ENCODE measurements at places on chromosomes 6 and 20.
A peak's percentile ranks its signal among the peaks of the same experiment; 100 is the strongest.

DNA sequence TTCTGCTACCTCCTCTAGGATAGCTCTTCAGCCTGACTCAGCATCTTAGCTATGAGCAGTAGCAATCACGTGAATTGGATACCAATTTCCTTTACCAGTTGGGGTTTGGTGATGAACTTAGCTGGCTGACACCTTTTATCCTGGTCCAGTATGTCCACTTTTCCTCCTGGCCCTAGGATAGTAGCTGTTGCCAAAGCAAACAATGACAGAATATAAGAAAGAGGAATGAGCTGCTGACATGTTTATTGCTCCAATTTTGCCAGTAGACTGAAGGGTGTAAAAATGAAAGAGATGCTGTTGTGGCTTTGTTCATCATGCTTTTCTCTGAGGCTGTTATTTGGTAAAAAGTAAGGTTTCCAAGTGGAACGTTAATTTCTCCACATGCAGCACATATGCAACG is 168.3 kb upstream of the JAG1 start:
- no peak for DNase-seq

DNA sequence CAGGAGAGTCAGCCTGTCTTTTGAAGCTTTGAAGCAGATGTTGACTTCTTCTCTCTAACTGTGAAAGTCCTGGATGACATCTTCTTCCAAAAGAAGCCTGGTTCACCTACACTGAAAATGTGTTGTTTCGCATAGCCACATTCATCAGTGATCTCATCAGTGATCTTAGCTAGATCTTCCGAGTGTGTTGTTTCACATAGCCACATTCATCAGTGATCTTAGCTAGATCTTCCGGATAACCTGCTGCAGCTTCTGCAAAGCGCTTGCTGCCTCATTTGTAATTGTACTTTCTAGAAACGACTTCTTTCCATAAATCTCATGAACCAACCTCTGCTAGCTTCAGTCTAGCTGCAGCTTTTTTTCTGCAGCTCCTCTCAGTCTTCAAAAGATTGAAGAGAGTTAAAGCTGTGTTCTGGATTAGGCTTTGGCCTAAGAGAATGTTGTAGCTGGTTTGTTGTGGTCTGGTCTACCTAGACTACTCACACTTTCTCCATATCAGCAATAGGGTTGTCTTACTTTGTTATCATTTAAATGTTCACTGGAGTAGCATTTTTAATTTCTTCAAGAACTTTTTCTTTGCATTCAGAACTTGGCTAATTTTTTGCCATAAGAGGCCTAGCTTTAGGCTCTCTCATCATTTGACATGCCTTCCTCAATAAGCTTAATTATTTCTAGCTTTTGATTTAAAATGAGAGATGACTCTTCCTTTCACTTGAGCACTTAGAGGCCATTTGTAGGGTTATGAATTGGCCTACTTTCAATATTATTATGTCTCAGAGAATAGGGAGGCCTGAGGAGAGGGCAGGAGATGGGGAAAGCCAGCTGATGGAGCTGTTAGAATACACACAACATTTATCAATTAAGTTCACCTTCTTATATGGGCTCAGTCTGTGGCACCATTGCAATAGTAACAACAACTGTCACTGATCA is 48.7 kb upstream of the EXOC2 start:
- DNase-seq: no peak

- DNase-seq: peak; percentile 79
Observed at GRCh38 chr20:59701236-59701635, 96.9 kb downstream of the PHACTR3 start.

DNA sequence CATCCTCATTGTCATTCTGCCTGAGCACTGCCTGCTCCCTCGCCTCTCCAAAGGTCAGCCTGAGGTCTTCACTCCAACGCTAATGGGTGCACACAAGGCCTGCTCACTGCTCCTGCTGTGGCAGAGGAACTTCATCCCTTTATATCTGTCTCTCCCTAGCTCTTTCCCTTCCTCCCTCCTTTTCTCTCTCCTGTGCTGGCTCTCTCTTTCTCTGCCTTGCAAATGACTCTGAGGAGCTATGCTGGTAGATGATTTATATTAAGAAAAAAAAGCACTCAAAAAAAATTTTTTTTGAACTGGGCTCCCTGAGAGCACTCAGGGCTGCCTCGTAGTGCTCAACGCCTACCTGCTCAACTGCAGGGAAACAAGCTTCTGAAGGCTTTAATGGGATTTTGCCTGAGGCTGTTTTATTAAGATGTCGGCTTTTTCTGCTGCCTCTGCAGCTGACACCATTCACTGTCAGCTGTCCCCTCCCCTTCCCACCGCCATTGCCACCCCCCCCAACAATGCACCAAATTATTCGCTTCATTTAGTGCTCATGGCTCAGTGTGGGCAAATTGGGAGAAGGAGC is 137.7 kb upstream of the DEFB112 start:
- no peak for DNase-seq

DNA sequence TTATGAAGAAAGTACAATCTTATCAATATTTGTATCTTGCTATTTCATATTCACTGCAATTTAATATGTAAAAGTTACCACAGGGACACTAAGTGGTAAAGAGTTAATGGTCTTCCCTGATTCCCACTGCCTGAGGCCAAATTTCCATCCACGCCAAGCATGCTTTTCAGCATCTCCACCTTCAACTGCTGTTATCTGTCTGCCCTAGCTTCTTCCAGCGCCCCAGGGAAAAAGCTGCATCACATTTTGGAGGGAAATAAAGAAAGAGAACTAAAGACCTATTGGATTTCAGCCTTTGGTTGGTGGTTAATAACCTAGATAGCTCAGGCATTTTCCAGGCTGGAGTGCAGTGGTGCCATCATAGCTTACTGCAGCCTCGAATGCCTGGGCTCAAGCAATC is 61.3 kb upstream of the NKX2-2 start:
- no peak for DNase-seq

GRCh38 chr6:42564506-42564825 is 637 bp downstream of the UBR2 start:
- DNase-seq: no peak

GRCh38 chr20:11979306-11979990 is 61.8 kb downstream of the BTBD3 start:
- no peak for DNase-seq

DNA sequence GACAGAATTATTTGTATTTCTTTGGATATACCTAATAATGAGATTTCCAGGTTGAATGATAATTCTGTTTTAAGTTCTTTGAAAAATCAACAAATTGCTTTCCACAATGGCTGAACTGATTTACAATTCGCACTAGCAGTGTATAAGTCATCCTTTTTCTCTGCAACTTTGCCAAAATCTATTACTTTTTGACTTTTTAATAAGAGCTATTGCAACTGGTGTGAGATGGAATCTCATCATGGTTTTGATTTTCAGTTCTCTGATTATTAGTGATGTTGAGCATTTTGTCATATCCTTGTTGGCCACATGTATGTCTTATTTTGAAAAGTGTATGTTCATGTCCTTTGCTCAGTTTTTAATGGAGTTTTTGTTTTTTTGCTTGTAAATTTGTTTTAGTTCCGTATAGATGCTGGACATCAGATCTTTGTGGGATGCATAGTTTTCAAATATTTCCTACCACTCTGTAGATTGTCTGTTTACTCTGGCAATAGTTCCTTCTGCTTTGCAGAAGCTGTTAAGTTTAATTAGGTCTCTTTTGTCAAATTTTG is 409.8 kb upstream of the CITED2 start:
- no peak for DNase-seq

GRCh38 chr20:60659240-60659639 is 592.8 kb upstream of the CDH4 start:
- no peak for DNase-seq

DNA sequence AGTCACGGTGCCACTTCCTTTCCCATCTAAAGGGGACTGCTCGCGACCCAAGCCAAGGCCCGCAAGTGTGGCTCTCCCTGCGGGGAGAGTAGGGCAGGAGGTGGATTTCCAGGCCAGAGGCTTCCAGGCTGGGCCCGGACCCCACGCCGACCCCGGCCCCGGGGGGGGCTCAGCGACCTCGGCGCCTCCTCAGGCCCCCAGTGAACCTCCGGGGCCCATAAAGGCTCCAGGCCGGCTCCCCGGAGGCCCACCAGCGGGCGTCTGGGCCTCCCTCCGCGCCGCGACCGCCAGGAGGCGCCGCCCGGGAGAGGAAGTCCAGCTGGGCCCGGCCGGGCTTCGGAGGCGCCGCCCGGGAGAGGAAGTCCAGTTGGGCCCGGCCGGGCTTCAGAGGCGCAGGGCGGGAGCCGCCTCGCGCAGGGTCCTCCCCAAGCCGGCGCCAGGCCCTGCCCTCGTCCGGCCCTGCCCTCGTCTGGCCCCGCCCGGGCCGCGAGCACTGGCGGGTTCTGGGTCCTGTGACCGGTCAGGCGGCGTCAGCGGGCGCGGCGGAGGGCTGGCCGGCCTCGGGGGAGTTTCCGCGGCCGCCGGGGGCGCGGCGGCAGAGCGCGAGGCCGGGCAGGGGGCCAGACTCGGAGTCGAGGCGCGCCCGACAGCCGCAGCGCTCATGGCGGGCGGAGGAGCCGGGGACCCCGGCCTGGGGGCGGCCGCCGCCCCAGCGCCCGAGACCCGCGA is at the start of gene RAB32:
Gene RAB32 (plus strand): TSS at position 623 of the 729 bp plus-strand sequence. CDS start 39 bp downstream, at position 662.
- DNase-seq: no peak

GRCh38 chr6:7687145-7688111 is 38.5 kb upstream of the BMP6 start:
- DNase-seq: no peak

DNA sequence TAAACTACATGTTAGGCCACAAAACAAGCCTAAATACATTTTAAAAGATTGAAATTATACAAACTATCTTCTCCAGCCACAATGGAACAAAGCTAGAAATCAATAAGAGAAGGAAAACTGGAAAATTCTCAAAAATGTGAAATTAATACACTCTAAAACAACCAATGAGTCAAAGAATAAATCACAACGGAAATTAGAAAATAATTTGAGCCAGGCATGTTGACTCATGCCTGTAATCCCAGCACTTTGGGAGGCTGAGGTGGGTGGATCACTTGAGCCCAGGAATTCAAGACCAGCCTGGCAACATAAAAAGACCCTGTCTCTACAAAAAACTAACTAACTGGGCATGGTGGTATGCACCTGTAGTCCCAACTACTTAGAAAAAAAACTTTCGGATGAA is 6.3 kb upstream of the WFDC13 start:
- no peak for DNase-seq

DNA sequence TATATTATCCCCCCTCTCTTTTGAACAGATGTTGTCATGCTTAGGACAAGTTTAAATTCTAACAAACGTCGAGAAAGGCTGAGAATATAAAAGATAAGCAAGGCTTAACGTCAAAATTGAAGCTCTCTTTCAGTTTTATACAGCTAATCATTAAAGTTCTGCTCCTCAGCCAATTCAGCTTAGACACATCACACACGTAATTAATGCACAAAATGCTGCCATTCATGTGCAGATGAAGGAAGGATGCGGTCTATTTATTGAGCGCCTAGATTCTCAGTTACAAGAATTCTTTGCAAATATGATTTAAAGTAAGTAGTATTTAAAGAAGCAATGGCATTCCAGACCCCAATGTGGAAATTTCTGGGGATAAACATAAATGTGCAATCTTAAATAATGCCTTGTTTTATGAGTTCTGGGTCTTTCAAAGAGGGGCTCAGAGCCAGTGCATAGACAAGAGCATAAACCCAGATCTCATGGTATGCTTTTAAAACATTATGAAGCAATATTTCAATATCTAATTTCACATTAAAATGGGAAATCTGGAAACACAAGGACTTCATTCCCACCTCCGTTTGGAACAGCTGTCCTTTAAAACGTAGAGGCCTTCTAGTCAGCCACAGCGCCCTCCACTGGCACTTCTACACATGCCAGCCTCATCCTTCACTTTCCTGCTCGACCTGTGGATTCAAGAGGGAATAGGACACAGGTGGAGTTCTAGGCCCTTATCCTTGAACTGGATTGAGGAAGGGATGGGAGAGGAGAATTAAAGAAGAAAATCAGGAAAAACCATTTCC is 85.8 kb downstream of the LYRM4 start:
- peak; percentile 28 for DNase-seq

GRCh38 chr20:52439375-52439774 is 247.8 kb upstream of the ZFP64 start:
- no peak for DNase-seq

DNA sequence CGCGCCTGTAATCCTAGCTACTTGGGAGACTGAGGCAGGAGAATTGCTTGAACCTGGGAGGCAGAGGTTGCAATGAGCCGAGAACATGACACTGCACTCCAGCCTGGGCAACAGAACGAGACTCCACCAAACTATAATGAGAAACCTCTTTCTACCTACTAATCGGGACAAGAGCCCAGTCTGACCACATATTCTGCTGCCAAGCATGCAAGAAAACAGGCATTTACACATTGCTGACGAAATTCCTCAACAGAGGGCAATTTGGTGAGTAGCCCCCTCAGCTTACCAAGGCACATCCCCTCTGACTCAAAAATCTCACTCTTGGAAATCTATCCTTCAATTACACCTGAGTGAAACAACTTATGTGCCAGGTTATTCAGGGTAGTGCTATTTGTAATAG is 81.2 kb downstream of the SLC23A2 start:
- DNase-seq: no peak

DNA sequence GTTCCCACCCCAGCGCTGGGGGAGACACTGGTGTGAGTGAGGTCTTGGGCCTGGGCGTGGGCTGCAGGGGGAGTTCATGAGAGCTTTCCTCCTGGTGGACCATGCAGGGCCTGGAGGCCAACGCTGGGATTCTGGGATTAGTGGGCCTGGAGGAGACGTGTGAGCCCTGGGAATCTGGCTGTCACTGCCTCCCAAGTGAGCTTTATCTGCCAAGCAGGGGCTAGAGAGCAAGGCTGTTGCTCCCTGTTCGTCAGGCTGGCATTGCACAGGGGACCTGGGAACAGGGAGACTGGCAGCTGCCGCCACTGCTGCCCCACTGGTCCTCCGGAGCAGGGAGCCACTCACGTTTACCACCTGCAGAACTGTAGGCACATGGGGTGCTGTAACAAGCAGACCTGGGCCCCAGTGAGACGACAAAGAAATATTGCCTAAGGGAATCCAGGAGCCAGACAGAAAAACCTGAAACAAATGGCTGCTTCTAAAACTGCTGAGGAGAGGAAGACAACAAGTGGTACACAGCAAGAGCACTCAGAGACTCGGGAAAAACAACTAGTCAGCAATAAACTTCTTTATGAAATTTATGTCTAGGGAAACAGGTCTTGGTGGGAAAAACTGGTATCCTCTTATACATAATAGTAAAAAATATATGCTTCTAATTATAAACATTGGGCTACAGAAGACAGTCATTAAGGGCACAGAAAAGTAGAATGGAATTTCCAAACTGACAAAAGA is 45.2 kb downstream of the PPP1R3G start:
- DNase-seq: no peak

GRCh38 chr6:4381381-4381780 is 246.0 kb upstream of the ECI2 start:
- no peak for DNase-seq

DNA sequence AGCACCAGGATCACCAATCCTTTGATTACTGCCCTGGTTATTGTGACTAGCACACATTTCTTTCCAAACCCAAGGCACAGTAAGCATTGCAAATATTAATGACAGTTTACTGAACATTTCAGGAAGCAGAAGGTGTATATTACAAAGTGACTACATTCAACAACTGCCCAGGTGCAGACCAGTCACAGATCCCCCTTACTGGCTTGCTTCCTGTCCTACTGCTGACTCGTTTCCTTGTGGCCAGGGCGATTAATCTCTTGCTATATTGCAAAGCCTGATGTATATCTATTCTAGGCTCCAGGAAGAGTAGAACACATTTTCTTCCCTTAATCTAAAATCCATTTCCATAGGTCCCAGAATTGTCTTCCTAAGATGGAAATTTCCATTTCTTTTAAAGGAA is 77.2 kb upstream of the EPHA7 start:
- no peak for DNase-seq

GRCh38 chr6:2042956-2043648 is 202.3 kb downstream of the GMDS start:
- no peak for DNase-seq
